ENCODE measurements at places on chromosomes 1 and 21.

DNA sequence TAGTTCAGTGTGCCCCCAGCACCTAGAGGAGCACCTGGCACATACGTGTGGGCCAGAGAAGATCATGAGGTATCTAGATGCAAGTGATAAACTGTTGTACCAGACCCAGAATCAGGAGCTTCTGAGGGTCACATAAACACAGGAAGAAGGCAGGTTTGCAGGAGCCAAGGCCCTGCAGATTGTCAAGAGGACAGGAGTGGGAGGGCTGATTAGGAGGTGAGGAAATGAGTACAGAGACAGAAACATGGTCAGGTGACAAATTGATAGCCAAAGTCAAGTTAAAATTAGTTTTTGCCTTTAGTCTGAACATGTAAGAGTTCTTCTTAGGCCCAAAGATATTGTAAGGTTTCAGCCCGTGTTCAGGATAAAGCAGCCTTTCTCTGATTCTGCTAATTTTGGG lies 14.0 kb upstream of the TRAF3IP3 start:
- no peak for DNase-seq

DNA sequence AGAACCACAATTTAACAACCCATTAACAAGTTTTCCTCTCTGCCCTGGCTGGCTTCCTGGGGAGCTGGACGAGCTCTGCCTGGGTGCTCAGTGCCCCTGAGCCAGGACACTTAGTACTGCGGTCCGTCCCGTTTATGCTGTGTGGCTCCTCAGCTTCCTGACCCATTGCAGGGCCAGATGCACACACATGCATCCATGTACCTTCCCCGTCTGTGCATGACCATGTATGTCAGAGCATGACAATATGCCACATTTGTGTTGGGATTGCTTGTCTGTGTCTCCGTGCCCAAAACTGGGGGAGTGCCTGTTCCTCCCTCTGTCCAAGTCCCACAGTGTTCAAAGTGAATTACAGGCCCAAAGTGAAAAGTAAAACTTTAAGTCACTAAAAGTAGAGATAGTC lies 9.7 kb upstream of the TFF3 start:
- no peak for DNase-seq

GRCh38 chr1:109427171-109427467 lies 871 bp upstream of the PSMA5 start:
- DNase-seq, result no peak

GRCh38 chr1:68890736-68891135 lies 393.9 kb upstream of the DEPDC1 start:
- DNase-seq, result no peak

DNA sequence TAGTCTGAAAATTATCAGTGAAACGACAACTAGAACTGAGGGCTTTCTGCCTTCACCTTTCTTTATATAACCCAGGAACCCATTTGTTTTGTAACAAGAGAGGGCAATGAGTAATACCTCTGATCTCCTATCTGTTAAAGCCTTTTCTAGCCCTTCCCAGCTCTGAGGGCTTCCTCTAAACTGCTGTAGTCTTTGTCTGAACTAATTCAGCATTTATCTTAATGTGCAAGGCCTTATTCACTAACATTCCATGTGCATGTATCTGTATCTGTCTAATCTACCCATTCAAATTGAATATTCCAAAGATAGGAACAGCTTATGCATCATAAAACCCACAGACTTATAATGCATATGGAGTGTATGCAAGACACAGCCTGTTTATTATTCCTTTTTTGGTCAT lies 167.1 kb downstream of the LYPLAL1 start:
- no peak for DNase-seq
